ENCODE measurements at places on chromosomes 3 and 15.

GRCh38 chr15:86054338-86054737 is 25.3 kb upstream of the AGBL1 start:
- DNase-seq: no peak

- DNase-seq: no peak
Measured at GRCh38 chr3:89101251-89101650, 6.2 kb upstream of the EPHA3 start.

- no peak for DNase-seq
Measured at GRCh38 chr3:17398959-17399551, 343.4 kb downstream of the TBC1D5 start.

GRCh38 chr3:30913176-30913575 is 18.7 kb upstream of the GADL1 start:
- no peak for DNase-seq

- DNase-seq: no peak
Measured at GRCh38 chr15:42736178-42736792, 643 bp downstream of the CDAN1 start.

DNA sequence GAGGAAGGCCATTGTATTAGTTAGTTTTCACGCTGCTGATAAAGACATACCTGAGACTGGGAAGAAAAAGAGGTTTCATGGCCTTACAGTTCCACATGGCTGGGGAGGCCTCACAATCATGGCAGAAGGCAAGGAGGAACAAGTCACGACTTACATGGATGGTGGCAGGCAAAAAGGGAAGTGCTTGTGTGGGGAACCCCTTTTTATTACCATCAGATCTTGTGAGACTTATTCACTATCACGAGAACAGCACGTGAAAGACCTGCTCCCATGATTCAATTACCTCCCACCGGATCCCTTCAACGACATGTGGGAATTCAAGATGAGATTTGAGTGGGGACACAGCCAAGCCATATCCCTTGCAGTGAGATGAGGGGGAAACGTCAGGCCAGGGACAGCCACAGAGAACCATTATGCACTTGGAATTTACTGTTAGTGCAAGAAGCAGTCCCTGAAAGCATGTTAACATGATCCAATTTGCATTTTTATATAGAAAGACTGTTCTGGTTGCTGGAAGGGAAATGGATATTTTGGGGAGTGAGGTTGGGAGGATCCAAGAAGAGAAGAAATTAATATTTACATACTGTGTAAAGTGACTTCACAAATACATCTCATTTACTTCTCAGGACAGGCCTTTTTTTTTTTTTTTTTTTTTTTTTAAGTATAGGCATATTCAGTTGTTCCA is 87.1 kb downstream of the ARNT2 start:
- no peak for DNase-seq

Data from stimulated activated CD4-positive, alpha-beta T cell treated with anti-CD3 and anti-CD28 coated beads, Interleukin-1b, Interleukin-23, amount 100 ng/mL, for 1 hour (primary cell).